ENCODE measurements at places on chromosomes 7 and 10. TPM values are rescaled to one million over a fixed set of nuclear protein-coding genes. Genes with fewer than 3 reads are reported as not detected.

GRCh38 chr10:28043941-28044340 lies 45.1 kb upstream of the ODAD2 start:
- no peak for DNase-seq
- no peak overlapping the region for H3K27ac ChIP-seq
- H3K4me3 ChIP-seq: no peak overlapping the region
- H3K36me3 ChIP-seq: no peaks in the 10 kb centered on the region
- no peaks in the 10 kb centered on the region for H3K27me3 ChIP-seq

DNA sequence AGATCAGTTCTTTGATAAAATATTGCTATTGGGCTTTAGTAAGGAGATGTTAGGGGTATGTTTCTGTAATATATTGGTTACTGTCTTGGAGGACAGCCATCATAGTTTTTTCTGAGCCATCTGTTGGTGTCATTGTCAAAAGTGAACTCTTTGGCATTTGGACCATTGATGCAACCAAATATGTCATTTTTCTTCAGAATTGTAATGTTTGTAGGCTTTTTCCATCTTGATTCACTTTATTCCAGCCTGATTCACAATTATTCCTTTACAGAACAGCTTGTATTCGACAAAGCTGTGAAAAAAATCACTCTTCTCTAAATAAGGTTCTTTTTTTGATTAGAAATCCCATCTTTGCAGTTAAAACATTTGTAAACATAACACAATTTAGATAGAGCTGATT lies 37.4 kb downstream of the SMNDC1 start:
- H3K4me3 ChIP-seq: no peak overlapping the region
- no peak overlapping the region for H3K27ac ChIP-seq
- H3K4me1 ChIP-seq: no peaks in the 10 kb centered on the region

- H3K36me3 ChIP-seq: no peaks in the 10 kb centered on the region
- no peak overlapping the region for H3K4me3 ChIP-seq
- no peak overlapping the region for H3K27ac ChIP-seq
- H3K4me1 ChIP-seq: no peaks in the 10 kb centered on the region
- DNase-seq: no peak
- H3K27me3 ChIP-seq: no peaks in the 10 kb centered on the region
Measured at GRCh38 chr7:88638583-88638982, 120.9 kb upstream of the ZNF804B start.

GRCh38 chr7:77989981-77990566 lies 191.5 kb downstream of the PHTF2 start:
- no peak overlapping the region for H3K27ac ChIP-seq
- DNase-seq: no peak
- H3K4me3 ChIP-seq: no peak overlapping the region
- H3K4me1 ChIP-seq: no peaks in the 10 kb centered on the region
- H3K27me3 ChIP-seq: peaks cover 10% of the 10 kb centered on the region

DNA sequence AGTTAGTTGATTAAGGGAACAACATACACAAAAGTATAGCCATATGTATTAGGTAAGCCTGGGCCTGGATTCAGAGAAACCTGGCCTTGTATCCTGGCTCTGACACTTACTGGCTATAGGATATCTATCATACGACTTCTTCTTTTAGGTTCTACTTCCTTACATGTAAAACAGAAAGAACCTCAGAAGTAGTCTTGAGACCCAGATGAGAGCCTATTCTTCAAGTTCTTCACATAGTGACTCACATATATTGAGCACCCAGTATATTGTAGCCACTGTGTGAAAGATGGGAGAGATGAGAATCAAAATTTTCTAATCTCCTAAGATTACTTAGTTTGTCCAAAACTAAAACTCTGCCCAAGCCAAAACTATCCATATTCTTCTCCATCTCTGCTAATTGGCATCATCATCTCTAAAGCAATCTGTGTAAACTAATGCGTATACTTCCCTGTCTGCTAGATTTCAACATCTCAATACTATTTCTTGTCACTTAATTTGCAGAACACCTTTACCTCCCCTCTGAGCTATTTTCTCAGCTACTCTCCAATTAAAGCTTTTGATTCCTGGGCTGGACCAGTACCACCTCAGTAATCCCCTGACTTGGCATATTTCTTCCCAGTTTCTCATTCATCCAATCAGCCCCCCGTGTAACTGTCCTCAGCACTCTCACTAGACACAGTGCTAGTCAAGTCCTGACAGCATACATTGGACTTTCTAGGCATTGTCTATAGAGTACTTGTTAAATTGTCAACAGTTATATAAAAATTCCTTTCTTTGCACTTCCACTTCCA lies 53.5 kb upstream of the MET start:
- H3K27me3 ChIP-seq: peaks cover 6% of the 10 kb centered on the region
- no peak overlapping the region for H3K4me3 ChIP-seq
- H3K27ac ChIP-seq: no peak overlapping the region
- no peaks in the 10 kb centered on the region for H3K36me3 ChIP-seq

The GPR158 gene
- not detected for total RNA-seq

The GOLGA7B gene
- not detected for total RNA-seq

The TUBB8 gene
- total RNA-seq: not detected

The EVX1 gene
- not detected for total RNA-seq

Data from endothelial cell of umbilical vein (primary cell).